ENCODE measurements at places on chromosomes 7 and 10.

DNA sequence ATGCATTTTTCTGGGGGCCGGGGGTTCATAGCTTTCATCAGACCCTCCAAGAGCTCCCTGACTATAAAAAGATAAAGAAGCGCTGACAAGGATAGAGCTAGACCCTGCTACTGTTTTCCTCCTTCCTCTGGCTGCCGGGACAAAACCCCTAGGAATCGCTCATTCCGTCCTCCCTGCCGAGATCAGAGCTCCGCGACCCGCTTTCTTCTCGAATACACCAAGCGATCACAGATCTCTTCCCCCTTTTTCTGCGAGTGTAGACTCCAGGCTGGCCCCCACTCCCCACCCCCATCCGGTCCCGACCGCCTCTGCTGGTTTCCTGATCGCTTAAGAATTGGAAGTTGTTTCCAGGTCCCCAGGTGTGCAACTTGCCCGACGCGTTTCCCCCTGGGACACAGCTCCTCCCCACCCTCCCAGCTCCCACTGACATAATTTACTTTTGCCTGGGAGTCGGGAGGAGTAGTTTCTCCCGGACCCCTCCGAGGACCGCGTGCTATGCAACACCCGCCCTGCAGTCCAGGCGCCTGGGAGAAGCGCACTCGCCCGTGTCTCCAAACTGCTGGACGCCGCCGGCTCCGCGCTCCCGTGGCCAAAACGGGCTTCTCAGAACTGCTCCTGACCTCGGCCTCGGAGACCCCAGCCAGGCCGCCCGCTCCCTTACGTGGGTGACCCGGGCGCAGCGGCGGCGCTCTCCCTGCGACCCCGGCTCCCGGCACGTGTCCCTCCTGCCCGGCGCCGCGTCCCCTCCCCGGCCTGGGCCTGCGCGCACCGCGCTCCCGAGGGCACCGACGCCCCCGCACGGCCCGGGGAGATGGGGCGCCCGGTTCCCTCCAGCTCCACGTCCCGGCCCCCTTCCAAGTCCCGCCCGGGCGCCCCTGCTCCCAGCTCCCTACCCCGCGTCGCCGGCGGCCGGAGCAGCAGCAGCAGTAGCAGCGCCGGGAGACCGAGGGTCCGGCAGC lies 552 bp downstream of the IL15RA start:
- peak; percentile 71 for DNase-seq

DNA sequence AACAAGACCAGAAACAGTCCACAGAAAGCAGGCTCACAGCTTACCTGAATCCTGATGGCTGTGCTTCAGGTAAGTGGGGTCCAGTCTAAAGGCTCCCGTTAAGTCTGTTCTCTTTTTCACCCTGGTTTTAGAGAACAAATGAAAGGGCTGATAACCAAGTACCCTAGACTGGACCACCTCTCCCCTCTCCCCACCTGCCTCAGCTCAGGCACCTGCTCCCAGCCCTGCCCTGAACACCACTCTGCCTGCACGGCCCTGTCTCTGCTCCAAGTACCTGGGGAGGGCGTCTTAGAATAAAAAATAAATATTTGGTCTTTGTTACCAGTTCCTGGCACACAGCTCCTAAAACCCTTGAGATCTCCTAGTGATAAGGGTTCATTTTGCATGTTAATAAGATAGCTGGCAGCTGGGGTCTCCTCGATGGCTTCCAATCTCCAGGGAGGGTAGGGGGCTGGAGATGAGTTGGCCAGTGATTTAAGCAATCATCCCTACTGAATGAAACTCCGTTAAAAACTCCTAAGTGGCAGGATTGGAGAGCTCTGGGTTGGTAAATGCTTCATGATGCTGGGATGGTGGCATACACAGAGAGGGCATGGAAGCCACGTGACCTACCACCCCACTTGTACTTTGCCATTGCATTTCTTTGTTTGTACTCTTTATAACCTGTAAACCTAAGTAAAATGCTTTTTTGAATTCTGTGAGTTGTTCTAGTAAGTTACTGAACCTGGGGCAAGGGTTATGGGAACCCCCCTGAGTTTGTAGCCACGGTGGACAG lies 29.8 kb upstream of the FIGNL1 start:
- DNase-seq, result no peak

DNA sequence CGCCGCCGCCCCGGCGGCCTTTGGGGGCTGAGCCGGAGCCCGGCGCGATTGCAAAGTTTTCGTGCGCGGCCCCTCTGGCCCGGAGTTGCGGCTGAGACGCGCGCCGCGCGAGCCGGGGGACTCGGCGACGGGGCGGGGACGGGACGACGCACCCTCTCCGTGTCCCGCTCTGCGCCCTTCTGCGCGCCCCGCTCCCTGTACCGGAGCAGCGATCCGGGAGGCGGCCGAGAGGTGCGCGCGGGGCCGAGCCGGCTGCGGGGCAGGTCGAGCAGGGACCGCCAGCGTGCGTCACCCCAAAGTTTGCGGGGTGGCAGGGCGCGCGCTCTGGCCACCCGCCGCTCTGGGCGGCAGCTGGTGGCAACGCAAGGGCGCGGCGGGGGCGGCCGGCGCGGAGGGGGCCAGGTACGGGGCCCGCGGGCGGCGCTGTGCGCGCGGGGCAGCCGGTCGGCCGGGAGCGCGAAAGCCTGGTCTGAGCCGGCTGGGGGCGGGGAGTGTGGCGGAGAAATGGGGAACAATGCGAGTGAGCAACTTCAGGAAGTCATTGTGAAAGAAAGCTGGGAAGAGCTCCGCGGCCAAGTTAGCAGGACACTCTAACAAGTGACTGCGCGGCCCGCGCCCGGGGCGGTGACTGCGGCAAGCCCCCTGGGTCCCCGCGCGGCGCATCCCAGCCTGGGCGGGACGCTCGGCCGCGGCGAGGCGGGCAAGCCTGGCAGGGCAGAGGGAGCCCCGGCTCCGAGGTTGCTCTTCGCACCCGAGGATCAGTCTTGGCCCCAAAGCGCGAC lies at the start of gene IKZF1:
IKZF1 (plus strand) TSS at position 588 of the 782 bp plus-strand sequence. CDS start 14,346 bp downstream, outside the sequence.
- no peak for DNase-seq

DNA sequence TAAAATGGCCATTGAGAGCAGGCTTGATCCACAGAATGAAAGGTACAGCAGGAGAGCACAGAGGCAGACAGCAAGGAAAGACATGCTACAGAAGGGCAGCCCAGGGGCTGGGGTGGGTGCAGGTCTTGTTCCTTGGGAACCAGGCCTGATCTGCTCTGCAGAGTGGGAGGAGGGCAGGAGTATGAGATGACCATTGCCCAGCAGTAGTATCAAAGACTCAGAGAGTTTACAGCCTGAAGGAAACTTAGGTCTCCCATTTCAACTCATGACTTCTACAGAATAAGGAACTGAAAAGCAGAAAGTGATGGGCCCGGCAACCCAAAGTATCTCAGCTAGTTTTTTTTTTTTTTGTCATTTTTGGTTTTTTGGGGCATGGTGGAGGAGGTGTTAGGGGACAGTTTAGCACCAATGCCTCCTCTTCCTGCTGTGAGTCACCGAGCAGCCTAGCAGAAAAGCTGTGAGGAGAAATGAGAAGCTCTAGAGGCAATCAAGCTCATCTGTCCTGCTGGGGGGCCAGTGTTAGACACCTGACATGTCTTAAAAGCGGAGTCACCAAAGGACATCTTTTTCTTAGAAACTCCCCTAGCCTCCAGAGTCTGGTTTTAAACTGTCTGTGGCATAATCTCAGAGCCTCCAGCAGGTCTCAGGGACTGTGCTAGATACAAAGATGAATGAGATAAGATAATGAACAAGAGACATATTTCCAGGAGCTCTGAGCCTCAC lies 34.3 kb upstream of the HERPUD2 start:
- no peak for DNase-seq

DNA sequence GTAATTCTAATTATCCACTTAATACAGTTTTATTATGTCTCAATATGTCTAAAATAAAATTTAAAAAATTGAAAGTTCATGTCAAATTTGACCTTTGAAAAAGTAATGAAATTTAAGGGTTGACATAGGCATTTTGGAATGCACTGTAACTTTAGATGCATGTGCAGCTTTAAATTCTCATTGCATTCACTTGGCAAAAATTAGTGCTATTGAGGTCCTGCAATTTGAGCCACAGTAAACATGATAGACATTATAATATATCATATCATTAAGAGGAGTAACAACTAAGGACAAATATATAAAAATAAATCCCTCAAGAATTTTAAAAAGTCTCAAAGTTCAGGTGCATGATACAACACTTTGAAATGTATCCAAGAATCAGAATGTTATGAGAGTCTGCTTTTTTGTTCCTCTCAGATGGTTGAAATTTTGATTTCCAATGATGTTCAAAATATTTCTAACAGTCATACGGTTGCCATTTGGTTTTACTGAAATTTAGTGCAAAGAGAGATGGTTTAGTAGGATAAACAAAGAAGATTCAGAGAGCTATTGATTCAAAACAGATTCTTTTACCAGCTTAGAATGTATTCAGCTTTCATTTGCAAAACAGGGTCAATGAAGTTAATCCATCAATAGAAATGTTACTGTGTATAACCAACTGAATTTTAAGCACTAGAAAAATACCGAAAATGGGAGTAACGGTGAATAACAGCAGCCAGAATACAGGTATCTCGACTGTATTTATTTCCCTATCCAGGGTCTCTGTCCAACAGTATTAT lies 71.8 kb downstream of the SEMA3A start:
- DNase-seq, result no peak

DNA sequence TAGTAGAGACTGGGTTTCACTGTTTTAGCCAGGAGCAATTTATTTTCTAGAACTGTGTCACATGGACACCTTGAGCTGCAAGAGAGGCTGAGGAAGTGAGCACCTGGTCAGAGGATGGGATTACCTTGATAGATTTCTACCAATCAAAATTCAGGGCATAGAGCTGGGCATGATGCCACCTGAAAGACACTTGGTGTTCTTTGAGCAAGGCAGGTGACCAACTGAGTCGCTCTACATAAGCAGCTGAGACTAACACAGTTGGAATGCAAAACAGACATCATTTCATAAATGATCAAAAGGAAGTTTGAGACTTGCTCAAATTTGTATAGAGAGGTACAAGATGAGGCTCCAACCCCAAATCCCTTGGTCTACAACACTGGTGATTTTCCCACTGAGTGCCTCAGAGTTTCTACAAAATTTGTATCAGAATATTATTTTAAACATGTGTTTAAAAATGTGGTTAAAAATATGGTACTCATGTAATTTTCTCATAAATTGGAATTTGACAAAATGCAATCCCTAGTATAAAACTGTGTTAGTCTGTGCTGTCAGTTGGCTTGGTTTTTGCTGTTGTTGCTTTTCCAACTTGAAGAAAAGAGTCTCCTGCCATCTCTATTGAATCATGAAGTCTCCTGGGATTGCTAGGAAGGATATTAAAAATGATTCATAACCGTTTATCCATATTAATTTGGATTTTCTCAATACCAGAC lies 156.4 kb upstream of the MDFIC start:
- no peak for DNase-seq

Data from RKO (cell line).